T-helper 1 cell (primary cell): ENCODE measurements at places on chromosomes 7 and 10.

DNA sequence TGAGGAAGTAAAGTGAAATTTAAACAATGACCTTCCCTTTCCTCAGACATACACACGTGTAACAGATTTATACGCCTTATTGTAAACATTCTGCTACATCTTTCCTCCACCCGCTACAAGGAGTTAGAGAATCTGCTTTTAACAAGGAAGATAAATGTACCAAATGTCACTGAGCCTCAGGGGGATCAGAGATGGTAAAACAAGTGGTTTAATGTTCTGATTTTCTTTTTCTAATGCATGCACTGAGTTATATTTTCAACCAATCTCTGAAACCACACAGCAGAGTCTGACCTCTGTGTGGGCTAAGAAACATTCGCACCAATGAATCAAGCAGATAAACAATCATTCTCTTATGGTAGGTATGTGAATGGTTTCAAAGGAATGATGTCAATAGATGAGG lies 599.5 kb downstream of the ARL4A start:
- no peak for DNase-seq

- DNase-seq: no peak
These were observed 46.7 kb upstream of the ANTXRL start for GRCh38 chr10:46239993-46240683.

- DNase-seq: no peak
These were observed 44.0 kb upstream of the ANK3 start for GRCh38 chr10:60433684-60434083.

GRCh38 chr7:33503014-33503413 lies 373.6 kb downstream of the BBS9 start:
- DNase-seq: no peak

GRCh38 chr7:158971214-158971613 lies 114.9 kb downstream of the DYNC2I1 start:
- no peak for DNase-seq

DNA sequence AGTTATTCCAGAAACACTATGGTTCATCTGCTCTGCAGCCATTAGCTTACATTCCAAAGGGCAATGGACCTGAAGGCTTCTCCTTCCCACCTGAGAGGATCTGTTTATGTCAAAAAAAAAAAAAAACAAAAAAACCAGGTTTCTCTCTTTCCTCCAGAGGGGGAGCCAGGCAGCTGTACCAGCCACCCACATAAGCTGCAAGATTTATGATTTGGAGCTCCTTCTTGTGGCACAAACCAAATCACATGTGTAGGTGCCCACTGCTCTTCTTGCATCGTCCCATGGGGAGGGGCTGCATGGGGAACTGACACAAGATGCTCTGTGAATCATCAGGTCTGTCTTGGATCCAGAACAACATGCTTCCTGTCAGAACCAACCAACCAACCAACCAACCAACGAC lies 231.6 kb upstream of the IGFBP3 start:
- DNase-seq: no peak

GRCh38 chr10:102633848-102634247 lies 10.4 kb upstream of the TRIM8 start:
- DNase-seq: no peak

DNA sequence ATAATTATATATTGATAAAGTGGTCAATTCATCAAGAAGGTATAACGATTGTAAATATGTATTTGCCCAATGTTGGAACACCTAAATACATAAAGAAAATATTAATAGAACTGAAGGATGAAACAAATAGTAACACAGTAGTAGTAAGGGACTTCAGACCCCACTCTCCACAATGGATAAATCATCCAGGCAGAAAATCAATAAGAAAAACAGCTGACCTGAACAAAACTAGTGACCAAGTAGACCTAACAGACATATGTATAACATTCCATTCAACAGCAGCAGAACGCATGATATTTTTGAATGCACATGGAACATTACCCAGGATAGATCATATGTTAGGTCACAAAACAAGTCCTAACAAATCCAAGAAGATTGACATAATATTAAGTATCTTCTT lies 286.1 kb upstream of the BMPER start:
- DNase-seq: no peak

DNA sequence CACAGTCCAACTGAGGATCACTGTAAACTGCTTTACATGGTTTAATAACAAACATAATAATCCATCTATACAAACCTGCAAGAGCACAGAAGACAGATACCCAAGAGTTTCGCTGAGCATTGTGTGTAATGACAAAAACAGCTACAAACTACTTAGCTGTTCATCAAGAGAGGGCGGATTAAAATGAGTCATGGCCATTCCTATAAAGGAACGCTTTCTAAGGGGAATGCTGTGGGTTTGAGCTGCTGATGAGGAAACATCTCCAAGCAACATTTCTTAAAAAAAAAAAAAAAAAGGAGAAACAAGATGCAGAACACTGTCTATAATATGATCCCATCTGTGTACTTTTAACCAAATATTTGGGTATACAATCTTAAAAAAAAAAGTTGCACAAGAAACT lies 33.8 kb downstream of the VOPP1 start:
- DNase-seq: no peak

DNA sequence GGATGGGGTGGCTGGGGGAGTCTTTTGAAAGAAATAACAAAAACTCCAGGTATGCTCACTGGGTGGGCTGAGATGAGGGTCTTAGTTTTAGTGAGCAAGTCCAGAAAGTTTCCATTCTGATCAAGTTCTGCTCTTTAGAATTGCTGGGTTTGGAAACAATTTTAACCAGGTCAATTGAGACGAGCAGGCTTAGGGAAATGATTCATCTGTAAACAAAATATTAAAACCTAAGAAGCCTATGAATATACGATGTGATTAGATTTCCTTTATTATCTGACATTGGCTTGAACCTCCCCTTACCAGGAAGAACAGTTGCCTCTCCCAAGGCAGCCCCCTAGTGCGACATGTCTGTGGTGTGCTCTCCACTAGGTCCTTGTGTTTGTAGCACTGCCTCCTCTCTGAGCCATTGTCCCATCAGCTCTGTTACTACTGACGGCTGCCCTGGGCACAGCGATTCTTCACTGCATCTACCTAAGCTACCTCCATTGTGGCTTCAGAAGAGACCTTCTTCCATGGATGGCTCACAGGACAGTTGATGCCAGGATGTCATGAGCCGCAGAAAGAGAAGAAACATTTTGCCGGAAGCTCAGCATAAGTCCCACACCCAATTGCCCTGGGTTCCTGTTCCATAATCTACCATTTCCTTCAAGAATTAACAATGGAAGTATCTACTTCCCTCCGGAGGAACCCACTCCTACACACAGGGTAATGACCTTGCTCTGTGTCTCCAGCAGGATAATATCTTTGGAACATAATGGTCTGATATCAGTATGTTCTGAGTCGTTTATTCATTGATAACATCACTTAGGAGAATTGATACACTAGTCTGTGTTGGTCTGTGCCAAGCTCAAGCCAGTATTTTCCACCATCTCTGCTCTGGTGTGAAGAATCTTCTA lies 95.1 kb upstream of the ITGB1 start:
- DNase-seq: no peak

- DNase-seq: no peak
These were observed 47.4 kb upstream of the TCERG1L start for GRCh38 chr10:131358741-131359442.

- DNase-seq: no peak
These were observed 768.8 kb downstream of the GRM8 start for GRCh38 chr7:126483972-126484371.

GRCh38 chr10:71260622-71261325 lies 48.4 kb downstream of the UNC5B start:
- no peak for DNase-seq

GRCh38 chr10:113473851-113474250 lies 79.0 kb upstream of the HABP2 start:
- no peak for DNase-seq

GRCh38 chr7:94173436-94173835 lies 169.3 kb upstream of the BET1 start:
- DNase-seq: no peak

- DNase-seq: no peak
These were observed 137.0 kb upstream of the RET start for GRCh38 chr10:42939685-42940366.

- DNase-seq: no peak
These were observed 119.4 kb upstream of the STK17A start for GRCh38 chr7:43463401-43463980.

GRCh38 chr7:77254429-77254828 lies 54.8 kb upstream of the FGL2 start:
- no peak for DNase-seq

DNA sequence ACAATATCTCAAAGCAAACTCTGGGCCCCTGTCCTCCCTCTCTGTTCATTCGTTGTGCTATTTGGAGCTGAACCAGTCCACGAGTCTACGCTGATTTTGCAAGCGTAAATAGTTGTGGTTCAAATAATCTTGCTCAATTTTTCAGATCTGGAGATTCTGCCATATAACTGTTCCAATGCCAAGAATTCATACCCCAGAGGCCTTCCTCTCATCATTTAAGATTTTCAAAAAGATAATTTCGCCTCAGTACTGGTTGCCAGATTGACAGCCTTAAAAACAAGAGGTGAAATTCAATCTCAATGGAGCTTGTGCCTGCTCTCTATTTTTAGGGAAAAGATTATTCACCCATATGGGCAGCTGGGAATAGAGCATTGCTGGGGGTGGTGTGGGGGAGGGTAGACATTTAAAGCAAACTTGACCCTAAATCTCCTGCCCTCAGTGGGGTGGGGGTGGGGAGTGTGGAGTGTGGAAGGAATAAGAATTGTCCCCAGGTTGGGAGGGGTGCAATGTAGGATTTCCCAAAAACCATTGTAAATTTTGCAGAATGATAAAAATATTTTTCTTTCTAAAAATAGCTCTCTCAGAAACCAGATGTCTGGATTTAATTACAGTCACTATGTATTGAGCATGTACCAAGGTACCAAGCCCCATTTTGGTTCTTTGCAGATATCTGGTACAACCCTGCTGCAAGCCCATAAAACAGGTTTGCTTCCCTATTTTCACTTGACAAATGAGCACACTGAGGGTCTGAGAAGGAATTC lies 104.7 kb upstream of the EEPD1 start:
- DNase-seq: no peak

DNA sequence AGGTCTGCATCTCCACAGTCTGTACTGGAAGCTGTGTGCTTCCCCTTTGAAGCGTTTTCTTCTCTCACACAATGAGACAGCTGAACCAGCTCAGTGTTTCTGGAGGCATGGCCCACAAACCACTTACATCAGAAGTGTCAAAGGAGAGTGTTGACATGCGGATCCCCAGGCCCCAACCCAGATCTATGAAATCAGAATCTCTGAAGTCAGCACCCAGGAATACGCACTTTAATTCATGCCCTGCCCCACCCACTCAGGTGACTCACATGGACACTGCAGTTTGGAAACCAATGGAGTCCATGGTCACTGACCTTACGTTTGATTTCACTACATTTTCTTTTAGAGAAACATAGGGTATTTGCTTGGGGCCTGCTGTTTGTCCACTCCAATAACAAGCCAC lies 19.0 kb downstream of the TLL2 start:
- no peak for DNase-seq

DNA sequence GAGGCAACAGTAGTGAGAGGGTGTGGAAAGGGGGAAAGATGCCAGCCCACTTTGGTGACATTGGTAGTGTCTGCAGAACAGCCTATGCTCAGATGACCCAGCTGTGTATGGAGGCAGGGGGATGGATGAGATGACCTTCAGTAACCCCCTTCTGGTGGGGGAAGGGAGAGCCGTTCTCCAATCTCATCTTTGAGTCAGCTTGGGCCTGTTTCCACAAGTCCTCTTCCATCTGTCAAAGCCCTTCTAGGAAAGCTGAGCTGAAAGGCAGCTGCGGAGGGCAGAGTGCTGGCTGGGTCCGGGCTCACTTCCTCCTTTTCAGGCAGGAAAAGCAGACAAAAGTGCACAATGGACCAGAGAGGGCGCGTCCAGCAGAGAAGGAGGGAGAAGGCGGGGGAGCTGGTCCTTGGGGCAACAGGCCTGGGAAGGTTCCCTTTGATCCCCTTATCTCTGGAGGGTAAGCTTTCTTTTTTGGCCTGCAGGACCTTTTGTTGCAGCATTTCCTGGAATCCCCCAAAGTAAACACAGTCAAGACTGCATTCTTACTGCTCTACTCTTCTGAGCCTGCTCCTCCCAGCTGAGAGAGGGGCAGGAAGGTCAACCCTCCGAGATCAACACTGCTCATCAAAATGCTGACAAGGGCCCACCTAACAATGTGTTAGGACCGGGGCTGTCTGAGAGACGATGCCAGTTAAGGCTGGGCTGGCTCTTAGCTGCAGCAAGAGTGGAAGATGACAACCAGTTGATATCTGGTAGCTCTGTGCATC lies 1.2 kb upstream of the LRMDA start:
- no peak for DNase-seq

DNA sequence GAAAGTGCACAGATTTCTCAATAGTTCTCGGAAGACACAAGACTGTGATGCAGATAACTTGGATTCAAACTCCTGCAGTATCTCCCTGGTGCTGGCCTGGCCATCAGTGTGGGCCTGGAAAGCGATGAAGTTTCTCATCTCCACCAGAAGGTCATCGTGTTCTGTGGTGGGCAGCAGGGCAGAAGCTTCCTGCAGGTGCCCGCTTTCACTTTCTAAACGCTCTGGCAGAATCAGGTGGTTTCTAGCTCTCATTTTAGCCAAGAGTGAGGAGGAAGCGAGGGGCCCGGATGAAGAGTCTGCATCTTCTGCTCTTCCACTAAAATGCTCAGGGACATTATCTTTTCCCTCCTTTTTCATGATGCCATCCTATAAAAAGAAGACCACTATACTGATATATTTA lies 63.0 kb upstream of the DRGX start:
- no peak for DNase-seq

DNA sequence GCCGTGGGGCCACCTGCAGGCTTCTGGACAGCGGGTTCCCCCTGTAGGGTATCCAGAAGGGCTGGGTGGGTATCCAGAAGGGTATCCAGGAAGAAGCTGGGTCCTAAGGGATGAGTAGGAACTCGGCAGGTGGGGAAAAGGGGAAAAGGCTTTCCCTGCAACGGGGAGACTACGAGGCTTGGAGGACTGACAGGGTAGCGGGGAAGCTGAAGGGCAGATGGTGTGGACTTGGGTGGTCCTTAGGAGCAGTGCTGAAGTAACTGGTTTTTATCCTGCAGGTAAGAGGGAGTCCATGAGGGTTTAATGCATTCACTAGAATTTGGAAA lies 525 bp downstream of the UBE2D4 start:
- no peak for DNase-seq

DNA sequence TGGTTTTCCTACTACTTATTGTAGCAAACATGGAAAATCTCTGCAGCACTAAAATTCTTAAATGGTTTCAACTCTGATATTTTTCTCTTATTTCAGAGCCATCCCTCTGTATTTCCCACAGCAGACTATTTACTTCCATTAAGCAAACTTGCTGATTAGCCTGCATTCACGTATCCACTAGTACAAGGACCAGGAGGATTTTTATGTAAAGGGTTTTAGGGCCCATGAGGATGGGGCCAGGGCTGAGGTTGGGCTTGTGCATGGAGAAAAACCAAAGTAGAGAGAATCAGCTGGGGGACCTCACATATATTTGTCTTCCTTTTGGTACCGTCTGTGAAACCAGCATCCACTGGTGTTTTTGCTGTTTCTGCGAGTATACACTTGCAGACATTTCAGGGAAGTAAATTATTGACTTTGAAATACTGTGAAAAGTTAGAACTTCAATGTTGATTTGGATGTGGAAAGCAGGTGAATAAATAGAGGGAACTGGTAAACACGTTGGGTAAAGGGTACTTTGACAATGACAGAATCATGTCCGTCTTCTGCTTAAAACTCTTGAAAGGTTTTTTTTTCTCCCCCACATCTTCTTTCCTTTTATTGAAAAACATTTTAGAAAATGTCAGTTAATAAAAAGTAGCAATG lies 44.3 kb downstream of the ERLIN1 start:
- DNase-seq: no peak
